SJSA1 (cell line): ENCODE measurements at places on chromosomes 5 and 9. TPM values are rescaled to one million over a fixed set of nuclear protein-coding genes. Genes with fewer than 3 reads are reported as not detected.

ZNF782 gene
- 1.6 and 6.8 TPM in 2 replicates for total RNA-seq

TRIM7 gene
- total RNA-seq = 28.0 and 45.2 TPM in 2 replicates

C7 gene
- total RNA-seq = not detected in 2 replicates

SCGB3A1 gene
- not detected in 2 replicates for total RNA-seq

LHX2 gene
- total RNA-seq = 0.18 TPM in 1 of 2 replicates, not detected in the other

SLC27A6 gene
- 2.9 and 3.2 TPM in 2 replicates for total RNA-seq

TOR1A gene
- total RNA-seq = 29.4 and 42.8 TPM in 2 replicates

TRPM6 gene
- not detected in 2 replicates for total RNA-seq
